ENCODE measurements at places on chromosomes 2 and 18. TPM values are rescaled to one million over a fixed set of nuclear protein-coding genes. Genes with fewer than 3 reads are reported as not detected.

Gene HOXD3
- total RNA-seq, result 4.2 TPM

Gene NOL4
- not detected for total RNA-seq

Gene MAP3K19
- total RNA-seq, result not detected

Gene COL4A3
- 3.7 TPM for total RNA-seq

Gene MROH2A
- total RNA-seq, result not detected

DNA sequence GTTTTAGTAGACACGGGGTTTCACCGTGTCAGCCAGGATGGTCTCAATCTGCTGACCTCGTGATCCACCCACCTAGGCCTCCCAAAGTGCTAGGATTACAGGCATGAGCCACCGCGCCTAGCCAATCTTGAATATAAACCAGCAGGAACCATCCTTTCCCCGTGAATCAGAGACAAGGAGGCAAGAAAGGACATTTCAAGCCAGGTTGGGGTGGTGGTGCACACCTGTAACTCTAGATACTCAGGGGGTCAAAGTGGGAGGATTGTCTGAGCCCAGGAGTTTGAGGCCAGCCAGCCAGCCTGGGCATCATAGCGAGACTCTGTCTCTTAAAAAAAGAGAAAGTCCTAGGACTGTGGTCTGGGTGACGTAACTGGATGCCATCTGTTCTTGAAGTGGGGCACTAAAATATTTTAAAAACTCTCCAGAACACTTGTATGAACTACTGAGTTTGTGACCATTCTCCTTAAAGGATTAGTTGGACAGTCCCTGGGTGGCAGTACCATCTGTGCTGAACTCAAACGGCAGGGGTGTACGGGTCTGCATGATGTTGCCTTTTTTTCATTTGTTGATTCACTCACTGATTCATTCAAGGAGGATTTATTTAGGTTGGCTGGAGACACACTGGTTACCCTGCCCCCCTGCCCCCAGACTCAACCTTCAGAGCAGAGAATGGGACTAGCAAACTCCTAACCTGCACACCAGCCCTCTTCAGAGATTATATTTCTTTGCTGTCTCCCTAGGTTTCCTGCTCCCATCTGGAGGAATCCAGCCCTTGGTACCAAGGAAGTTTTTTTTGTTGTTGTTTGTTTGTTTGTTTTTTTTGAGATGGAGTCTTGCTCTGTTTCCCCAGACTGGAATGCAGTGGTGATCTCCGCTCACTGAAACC is 2.9 kb upstream of the TLX2 start:
- H3K27ac ChIP-seq, result no peak overlapping the region
- no peak overlapping the region for H3K4me3 ChIP-seq
- H3K36me3 ChIP-seq, result no peaks in the 10 kb centered on the region
- H3K27me3 ChIP-seq, result peaks cover 15% of the 10 kb centered on the region
- peaks cover 6% of the 10 kb centered on the region for H3K4me1 ChIP-seq

- H3K27me3 ChIP-seq, result no peaks in the 10 kb centered on the region
- no peak for DNase-seq
- no peaks in the 10 kb centered on the region for H3K36me3 ChIP-seq
Measured at GRCh38 chr18:79528846-79529245, 133.1 kb downstream of the NFATC1 start.

GRCh38 chr18:57885931-57886330 is 82.8 kb upstream of the ATP8B1 start:
- H3K36me3 ChIP-seq, result no peaks in the 10 kb centered on the region
- no peak overlapping the region for H3K4me3 ChIP-seq
- no peaks in the 10 kb centered on the region for H3K27me3 ChIP-seq
- H3K27ac ChIP-seq, result no peak overlapping the region
- no peak for DNase-seq

GRCh38 chr2:9879455-9880194 is 36.4 kb downstream of the TAF1B start:
- no peak overlapping the region for H3K27ac ChIP-seq
- no peak for DNase-seq
- no peak overlapping the region for H3K4me3 ChIP-seq
- H3K4me1 ChIP-seq, result no peaks in the 10 kb centered on the region
- no peaks in the 10 kb centered on the region for H3K27me3 ChIP-seq

DNA sequence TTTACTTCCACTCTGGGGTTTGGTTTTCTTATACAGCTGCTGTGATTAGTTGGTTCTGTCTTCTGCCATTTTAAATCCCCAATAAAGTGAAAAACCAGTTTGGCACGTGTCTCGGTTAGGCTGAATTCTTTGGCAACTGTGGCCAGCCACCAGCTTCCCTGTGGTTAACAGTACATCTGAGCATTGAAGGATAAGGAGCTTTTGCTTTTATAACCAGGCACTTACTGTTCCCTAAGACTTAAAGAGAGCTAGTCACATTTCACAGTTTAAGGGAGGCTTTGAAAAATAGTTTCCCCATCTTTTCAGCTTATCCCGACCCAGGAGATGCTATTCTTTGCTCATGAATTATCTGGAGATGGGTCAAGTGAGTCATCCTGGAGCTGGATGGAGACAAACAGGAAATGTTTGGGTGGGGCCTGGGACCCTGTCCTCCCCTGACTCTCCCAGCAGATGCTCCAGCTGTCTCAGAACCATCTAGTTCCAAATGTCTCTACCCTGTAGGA is 57.3 kb upstream of the EML6 start:
- DNase-seq, result no peak
- H3K36me3 ChIP-seq, result no peaks in the 10 kb centered on the region
- peaks cover 31% of the 10 kb centered on the region for H3K4me1 ChIP-seq
- H3K4me3 ChIP-seq, result peak overlapping the region; percentile 4
- H3K27me3 ChIP-seq, result no peaks in the 10 kb centered on the region

GRCh38 chr18:73679941-73680712 is 467.5 kb downstream of the FBXO15 start:
- no peak overlapping the region for H3K4me3 ChIP-seq
- H3K27ac ChIP-seq, result no peak overlapping the region
- H3K36me3 ChIP-seq, result no peaks in the 10 kb centered on the region
- no peaks in the 10 kb centered on the region for H3K4me1 ChIP-seq

DNA sequence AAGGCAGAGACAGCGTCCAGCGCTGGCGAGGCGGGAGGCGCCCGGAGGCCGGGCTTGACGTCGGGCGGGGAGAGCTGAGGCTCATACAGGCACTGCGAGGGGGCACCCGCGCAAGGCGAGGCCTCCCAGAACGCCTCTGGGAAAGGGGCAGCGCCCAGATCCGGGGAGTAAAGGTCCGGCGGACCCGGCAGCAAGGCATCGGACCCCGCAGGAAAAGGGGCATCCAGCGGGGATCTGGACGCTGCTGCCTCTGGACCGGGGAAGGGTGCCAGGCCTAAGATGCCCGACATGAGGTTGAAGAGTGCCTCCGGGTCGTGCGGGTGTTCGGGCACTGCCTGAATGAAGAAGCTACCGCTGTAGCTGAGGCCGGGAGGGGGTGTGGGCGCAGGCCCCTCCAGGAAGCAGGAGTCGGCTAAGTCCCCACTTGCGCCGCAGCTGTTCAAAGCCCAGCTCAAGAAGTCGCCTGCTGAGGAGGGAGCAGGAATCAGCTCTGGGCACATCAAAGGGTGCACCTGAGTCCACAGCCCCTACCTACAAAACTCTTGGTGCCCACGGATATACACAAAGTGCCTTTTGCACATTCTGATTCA is 937 bp downstream of the EGR4 start:
- no peaks in the 10 kb centered on the region for H3K4me1 ChIP-seq
- no peak overlapping the region for H3K4me3 ChIP-seq
- H3K27me3 ChIP-seq, result peaks cover 72% of the 10 kb centered on the region
- no peak overlapping the region for H3K27ac ChIP-seq
- DNase-seq, result no peak

- no peak for DNase-seq
Measured at GRCh38 chr2:203621981-203622515, 84.4 kb upstream of the CD28 start.
